ENCODE measurements at places on chromosomes 7 and 10. TPM values are rescaled to one million over a fixed set of nuclear protein-coding genes. Genes with fewer than 3 reads are reported as not detected.

Gene OR13A1
- total RNA-seq: not detected

Gene FAM131B
- total RNA-seq: 0.29 TPM

Gene KIAA1217
- total RNA-seq: 32.6 TPM

Gene CCDC3
- total RNA-seq: 25.5 TPM

Gene NKX2-3
- not detected for total RNA-seq

Gene ITGA8
- total RNA-seq: 4.5 TPM

Gene STK17A
- 18.0 TPM for total RNA-seq

Gene EVX1
- total RNA-seq: not detected

DNA sequence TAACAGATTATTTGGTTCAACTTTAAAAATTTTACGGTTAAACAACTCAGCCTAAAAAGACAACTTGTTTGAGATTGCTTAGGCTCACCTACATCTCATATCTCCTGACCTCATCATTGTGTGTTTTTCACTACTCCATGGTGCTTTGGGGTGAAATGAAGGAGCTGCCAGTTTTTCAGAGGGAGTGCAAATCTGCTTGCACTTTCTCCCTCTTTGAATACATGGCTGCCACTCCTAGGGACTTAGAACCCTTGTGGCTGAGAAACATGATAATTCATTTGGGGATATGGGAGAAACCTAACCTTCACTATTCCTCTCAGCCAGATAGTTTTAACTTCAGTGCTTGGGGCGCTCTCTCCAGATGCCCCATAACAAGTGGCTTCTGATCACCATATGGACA, 2.7 kb downstream of the CCSER2 start:
- DNase-seq: no peak

- DNase-seq: no peak
Measured at GRCh38 chr10:132674311-132674710, 111.6 kb downstream of the NKX6-2 start.

- no peak for DNase-seq
Measured at GRCh38 chr10:46559231-46559671, 2.8 kb upstream of the GPRIN2 start.

DNA sequence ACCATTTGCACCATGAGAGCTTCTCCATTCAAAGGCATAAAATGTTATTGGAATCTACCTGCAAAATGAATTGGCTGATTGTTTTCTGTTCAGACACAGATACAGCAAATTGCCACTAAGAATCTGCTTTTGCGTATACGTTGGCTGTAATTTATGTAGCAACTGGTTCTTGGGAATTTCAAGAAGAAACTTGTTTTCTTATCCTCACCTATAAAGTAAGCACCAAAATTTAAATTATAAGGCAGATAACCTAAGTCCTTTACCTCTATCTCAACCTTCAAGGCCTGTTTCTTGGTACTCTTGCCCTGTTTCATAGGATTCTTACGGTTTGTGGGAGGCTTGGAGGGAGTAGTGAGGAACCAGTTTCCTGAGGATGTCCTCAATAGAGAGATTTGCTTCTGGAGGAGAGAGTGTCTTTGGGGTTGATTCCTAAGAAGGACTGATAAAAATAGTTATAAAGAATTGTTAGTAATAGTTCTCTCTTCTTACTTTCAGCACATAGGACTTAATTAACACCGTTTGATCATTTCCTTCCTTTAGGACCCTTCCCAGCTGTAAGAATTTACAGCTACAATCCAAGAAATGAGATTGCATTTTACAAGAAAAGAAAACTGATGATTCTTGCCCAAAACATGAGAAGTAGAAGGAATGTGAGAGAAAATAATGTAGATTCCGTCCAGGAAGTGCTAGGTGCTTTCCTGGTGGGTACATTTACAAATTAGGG, 2.0 kb downstream of the STAMBPL1 start:
- DNase-seq: no peak

GRCh38 chr10:128206676-128207075, 80.5 kb upstream of the MKI67 start:
- DNase-seq: no peak

- no peak for DNase-seq
Measured at GRCh38 chr10:13213163-13213562, 21.0 kb downstream of the UCMA start.

- no peak for DNase-seq
Measured at GRCh38 chr10:72322280-72323058, 32.2 kb downstream of the DNAJB12 start.

GRCh38 chr10:133253361-133253955, 15.8 kb downstream of the VENTX start:
- DNase-seq: no peak

- no peak for DNase-seq
Measured at GRCh38 chr10:3331690-3332230, 159.2 kb upstream of the PITRM1 start.

GRCh38 chr10:5858811-5859210, 30.9 kb downstream of the ANKRD16 start:
- no peak for DNase-seq

GRCh38 chr10:70834441-70835151, 18.8 kb downstream of the SGPL1 start:
- no peak for DNase-seq

DNA sequence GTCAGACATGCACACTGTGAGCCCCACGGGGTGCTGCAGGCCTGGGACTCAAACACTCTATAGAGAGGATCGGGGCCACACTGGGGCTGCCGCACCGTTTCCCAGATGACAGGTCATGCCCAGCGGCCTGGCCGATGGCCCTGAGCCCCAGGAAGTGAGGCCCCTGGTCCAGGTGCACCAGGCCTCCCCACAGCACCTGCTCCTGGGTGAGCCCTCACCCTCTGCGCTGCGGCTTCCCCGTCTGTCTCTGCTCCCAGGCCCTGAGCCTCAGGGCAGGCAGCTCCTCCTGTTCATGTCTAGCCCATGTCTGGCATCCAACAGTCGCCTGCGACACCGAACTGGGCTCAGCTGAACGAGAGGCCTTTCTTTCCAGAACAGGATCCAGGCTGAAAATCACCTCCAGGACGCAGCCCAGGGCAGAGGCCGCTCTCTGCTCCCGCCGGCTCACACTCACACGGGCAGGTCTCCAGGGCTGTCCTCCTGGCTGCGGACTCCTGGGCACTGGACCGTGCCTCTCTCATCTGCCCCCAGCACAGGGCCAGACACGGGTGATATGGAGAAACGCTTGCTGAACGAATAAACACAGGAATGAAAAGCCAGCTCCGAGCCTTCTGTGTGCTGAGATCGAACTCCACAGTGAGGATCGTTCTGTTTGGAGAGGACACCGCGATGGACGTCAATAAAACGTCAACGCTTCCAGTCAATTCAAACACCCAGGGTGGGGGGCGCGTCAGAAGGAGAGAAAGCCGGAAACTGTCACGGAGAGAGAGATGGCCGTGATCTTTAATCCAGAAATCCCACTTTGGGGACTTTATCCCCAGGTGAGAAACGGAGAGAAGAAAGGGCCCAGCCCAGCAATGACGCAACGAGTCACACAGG, 202.4 kb downstream of the ELFN1 start:
- DNase-seq: no peak

DNA sequence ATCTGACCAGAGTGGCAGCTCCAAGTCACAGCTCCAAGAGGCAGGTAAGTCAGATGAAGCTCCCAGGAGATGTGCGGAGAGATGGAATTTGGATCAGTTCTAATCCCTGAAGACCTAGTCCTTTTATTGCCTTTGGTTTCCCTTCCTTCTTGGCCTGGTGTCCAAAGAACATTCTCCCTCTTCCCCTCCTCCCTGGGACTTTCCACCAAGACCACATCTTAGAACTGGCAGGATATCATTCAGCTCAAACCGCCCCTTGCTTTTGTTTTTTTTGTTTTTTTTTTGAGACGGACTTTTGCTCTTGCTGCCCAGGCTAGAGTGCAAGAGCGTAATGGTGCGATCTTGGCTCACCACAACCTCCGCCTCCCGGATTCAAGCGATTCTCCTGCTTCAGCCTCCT, 190.8 kb downstream of the GFRA1 start:
- no peak for DNase-seq

DNA sequence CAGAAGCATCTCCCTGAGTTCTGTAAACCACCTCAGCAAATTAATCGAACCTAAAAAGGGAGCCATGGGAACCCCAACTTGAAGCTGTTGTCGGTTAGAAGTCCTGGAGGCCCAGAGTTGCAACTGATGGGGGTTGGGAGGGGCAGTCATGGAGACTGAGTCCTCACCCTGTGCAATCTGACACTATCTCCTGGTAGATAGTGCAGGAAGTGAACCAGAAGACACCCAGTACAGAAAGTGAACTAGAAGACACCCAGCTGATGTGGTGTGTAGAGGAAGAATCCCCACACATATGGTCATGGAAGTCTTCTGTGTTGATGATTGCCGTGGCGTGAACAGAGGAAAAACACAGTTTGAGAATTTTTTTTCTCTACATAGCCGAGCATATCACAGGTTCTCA, 58.8 kb upstream of the SRRM3 start:
- no peak for DNase-seq

GRCh38 chr7:27804139-27804538, 64.2 kb downstream of the TAX1BP1 start:
- DNase-seq: no peak

GRCh38 chr7:101865031-101865430, 47.6 kb downstream of the CUX1 start:
- DNase-seq: no peak

DNA sequence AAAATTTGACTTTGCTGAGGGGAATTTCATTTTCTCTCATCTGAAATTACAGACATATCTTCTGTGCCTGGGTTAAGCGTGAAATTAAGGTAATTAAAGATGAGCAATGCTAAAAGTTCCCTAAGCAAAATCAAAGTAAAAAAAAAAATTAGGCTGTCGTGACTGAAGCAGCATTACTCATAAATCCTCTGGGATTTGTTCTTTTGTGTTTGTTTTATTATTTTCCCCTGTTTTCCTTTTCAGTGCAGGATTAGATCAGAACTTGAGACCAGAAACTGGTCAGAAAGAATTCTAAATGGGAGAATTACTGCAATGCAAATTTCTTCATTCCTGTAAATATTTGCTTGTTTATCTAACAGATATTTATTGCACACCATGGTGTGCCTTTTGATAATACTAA, 141.4 kb upstream of the BET1 start:
- no peak for DNase-seq

- DNase-seq: no peak
Measured at GRCh38 chr7:114657279-114657678, 242.7 kb downstream of the FOXP2 start.

GRCh38 chr7:94043299-94043698, 39.1 kb upstream of the BET1 start:
- no peak for DNase-seq

DNA sequence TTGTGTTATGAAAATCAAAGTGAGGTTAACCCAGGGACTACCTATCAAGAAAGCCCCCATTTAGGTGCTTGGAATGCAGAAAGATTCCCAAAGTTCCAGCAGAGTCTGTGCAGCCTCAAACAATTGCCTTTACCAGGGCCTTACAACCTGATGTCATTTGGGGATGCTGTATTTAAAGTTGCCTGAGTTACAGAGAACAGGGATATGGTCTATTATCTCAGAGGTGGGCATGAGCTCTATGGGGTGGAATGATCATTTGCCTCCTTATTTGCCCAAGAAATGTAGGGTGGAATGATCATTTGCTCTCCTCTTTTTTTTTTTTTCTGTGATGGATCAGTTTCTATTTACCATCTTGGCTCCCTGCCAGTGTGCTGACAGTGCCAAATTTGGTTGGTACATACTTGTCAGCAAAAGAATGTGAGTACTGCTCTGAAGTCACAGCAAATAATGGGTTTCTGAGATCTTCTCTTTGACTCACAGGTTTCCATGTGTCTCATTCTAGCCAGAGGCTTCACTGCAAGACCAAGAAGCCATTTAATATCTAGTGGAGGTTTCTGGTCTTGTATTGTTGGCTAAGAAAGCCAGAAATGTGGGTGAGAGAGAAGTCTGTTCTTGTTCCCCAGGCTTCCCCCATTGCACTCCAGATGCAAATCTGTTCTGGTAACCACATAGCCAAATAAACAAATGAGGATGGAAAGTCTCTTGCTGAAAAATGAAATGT, 45.5 kb upstream of the ZNRF2 start:
- peak; percentile 45 for DNase-seq

GRCh38 chr10:94412449-94412848, 10.1 kb downstream of the TBC1D12 start:
- DNase-seq: no peak

DNA sequence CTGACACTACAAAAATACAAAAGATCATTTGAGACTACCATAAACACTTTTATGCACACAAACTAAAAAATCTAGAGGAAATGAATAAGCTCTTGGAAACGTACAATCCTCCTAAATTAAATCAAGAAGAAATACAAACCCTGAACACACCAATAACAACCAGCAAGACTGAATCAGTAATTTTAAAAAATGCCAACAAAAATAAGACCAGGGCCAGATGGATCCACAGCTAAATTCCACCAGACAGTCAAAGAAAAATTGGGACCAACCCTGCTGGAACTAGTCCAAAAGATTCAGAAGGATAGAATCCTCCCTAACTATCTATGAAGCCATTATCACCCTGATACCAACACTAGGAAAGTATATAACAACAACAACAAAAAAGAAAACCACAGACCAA, 277.4 kb downstream of the AGMO start:
- no peak for DNase-seq
